ENCODE measurements at places on chromosomes 16 and 17.

GRCh38 chr17:14513835-14514234, 213.0 kb downstream of the HS3ST3B1 start:
- no peak for DNase-seq

DNA sequence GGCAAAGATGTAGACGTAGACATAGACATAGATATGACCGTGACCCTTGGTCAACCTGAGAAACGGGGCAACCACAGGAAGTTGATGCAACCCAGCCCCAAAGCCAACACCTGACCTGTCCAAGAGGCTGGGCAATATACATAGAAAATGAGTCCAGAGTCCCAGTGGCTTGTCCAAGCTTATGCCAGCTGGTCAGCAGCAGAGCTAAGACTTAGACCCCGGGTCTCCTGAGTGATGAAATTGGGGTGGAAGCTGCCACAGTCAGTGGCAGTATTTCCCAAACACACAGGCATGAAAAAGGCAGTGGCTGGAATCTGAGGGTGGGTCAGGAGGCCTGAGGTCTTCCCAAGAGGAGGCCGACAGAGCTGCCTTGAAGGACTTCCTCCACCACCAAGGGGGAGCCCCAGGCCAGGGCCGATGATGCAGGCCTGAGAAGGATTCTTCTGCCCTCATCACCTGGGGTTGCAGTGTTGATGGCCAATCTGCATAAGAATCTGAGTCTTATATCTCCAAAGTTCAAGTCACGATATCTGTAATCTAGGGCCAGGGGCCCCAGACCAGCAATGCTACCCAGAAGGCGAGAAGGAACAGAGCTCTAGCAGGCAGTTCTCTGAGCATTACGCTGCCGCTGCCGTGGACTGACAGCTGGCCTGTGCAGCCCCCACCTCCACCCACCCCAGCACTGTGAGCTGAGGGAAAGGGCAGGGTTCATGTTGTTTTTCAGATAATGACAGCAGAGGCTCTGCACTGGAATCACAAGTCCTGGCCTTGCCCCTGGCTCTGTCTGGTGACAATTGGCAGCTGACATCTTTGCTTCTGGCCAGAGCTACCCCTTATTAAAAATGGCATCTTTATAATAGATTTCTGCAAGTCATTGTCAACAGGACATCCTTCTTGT, 72.7 kb downstream of the GNAO1 start:
- no peak for DNase-seq

DNA sequence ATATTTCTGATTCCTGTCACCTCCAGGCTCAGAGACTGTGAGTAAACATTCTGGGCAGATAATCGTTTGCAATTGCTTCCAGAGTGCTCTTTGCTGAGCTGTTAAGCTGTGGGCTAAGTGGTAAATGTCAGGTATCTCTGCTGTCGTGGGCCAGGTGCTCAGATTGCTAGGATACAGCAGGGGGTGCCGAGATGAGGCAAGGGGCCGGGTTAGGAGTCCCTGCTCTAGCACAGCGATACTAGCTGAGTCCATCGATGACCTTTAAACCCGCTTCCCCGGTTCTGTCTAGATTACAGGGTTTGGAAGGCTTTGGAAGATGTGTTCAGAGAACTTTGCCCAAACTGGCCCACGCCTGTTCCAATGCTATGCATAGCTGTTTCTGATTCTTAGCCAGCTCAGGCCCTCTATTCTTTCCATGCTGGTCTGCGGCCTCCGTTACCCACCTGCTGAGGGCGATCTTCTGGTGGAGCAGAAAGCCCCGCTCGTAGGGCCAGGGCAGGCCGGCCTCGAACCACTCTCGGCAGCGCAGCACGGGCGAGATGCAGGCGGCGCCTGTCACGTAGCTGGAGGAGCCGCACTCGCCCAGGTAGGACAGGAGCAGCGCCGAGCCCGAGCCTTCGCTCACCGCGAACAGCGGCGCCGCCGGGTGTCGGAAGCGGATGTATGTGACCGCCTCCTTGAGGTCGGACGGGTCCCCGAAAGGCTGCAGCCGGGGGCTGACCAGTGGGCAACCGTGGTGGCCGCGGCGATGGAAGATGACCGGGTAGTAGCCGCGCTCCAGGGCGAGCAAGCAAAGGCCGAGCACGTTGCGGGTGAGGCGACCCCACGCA, 979 bp downstream of the ABHD15 start:
- no peak for DNase-seq

- DNase-seq = peak; percentile 76
Observed at GRCh38 chr17:19727501-19728078, 11.2 kb upstream of the SLC47A2 start.

- no peak for DNase-seq
Observed at GRCh38 chr16:3797904-3798811, 80.8 kb upstream of the TRAP1 start.

DNA sequence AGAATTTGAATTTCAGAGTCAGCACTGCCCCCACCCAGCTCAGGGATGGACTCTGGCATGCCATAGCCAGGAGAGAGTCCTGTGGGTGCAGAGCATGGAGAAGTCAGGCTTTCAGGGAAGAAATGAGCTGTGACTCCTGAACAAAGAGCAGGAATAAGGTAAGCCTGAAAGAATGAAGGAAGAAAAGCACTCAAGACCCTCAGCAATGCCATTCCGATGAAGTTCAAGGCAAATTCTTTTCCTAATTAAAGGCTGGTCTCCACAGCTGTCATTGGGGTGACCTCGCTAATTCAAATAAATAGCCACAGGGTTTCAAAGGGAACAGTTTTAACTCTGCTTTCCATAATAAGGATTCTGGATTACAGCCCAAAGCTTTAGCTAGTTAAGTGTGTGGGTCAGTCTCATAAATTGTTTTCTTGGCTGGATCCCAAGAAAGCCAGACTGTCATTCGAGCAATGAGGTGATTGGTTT, 31.7 kb downstream of the TOM1L2 start:
- peak; percentile 33 for DNase-seq

DNA sequence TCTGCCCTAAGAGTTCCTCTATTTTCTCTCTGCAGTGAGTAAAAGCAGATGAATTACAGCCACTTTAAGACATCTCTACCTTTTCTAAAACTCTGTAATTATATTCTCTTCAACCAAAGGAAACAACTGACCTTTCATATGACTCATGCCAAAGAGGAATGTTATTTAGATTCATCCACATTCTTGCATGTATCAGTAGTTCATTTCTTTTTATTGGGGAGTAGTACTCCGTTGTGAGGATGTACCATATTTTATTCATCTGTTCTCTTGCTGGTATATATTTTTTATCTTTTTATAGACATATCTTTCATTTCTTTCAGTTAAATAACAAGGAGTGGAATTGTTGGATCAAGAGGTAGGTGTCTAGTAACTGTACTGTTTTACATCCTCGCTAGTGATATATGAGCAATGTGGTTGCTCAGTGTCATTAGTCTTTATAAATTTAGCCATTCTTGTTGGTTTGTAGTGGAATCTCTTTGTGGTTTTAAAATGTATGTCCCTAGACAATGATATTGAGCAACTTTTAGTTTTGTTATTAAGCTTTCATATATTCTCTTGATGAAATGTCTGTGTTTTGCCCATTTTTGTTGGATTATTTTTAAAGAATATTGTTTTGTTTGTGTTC, 7.8 kb upstream of the MYH8 start:
- DNase-seq = peak; percentile 14

GRCh38 chr17:61254904-61255303, 144.7 kb upstream of the TBX2 start:
- no peak for DNase-seq

GRCh38 chr17:59839651-59840328, 53.0 kb downstream of the TUBD1 start:
- no peak for DNase-seq

DNA sequence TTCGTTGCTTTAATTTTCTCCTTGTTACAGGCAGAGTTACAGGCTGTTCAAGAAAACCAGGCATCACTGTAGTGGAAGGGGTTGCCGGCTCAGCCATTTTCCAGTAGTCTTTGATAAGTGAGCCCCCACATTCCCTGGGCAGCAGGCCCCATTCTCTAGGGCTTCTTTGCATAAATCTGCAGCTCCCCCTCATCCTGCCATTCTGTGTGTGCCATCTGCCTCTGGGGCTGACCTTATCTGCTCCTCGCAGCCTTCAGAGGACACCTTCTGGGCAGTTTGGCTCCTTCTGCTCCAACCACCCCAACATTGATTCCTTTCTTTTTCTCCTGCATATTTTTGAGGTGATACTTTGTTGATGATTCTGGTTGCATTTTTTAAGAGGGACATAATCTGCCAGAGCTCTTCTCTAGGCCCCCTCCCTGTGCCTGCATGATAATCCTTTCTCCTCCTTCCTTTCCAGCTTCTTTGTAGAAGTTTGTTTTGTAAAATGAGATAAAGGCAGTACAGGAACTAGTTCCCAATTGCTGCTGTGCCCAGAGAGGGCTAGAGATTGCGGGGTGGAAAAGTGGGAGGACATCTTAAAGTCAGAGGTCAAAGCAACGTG, 17.1 kb downstream of the RND2 start:
- peak; percentile 23 for DNase-seq

GRCh38 chr17:58336456-58337209, 8.0 kb upstream of the TSPOAP1 start:
- peak; percentile 80 for DNase-seq

DNA sequence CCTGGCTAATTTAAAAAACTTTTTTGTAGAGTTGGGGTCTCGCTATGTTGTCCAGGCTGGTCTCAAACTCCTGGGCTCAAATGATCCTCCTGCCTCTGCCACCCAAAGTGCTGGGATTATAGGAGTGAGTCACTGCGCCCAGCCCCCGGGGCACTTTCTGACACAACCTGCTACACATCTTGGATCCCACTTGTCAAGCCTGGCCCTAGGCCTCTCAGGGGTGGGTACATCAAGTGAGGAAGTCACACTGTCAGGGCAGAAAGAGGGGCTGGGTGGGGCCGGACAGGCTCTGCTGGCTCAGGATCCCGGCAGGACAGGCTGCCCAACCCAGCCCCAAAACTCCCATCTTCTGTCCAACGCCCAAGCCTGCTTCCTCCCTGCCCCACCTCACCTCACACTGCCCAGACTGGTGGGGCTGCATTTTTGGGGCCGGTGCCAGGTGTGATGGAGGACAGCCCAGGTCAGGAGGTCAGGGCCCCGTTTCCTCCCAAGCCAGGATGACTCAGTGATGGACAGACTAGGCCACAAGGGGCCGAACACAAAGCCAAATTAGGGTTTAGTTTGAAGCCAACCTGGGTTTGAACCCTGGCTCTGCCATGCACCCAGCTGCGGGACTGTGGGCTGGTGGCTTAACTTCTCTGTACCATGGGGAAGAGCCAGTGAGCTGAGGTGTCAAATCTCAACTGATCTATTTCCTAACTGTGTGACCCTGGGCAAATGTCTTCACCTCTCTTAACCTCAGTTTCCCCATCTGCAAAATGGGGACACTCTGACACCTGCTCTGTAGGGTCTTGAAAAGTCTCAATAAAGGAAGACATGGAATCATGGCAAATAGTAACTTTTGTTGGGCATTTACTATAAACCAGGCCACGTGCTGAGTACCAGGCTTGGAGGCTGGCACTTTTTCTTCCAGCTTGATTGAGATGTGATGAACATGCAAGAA, 8.9 kb upstream of the PPL start:
- DNase-seq = peak; percentile 29

DNA sequence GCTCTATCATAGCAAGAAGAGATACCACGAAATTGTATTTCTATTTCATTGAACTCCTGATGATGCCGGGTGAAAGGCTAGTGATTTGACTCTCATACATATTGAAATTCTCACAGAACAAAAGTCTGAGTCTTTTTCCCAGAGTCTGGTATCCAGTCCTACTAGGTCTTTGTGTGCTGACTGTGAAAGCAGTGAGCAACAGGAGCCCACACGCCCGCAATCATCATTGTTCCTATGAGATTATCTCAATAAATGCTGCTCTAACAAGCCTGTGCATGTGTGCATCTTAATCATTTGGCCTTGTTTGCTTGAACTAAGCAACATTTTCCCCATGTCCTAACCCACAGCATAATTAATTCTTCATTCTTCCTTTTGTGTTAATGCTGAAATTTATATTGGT, 1466.0 kb downstream of the CDH11 start:
- no peak for DNase-seq

- no peak for DNase-seq
Observed at GRCh38 chr17:73118139-73118538, 25.7 kb upstream of the SLC39A11 start.

DNA sequence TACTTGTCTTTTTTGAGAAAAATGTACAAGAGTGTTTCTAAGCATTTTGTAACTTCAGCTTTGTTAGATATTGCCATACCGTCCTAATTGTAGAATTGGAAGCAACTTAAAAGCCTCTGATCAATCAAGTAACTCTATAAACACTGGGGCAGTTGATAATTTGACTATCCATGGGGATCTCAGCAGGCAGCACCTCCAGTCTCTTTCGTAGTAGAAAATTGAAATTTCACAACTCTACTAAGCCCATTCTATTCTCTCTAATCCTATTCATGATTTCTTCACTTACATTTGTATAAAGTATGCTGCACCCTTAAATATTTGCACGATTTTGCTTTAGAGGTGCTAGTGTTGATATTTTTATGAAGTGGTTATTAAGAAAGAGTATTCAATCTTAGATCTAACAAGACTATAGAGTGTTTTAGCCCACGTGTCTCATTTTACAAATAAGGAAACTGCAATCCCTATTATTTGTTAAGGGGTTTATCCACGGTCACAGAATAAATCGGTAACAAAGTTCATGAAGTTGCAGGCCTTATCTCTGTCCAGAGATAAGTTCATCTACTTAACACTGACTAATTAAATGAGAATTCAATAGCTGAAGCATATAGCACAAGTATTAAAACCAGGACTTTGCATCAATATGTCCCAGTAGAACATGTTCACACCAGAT, 10.9 kb downstream of the ABCA6 start:
- DNase-seq = no peak
